Skin of body (tissue), 3 donors: ENCODE measurements at places on chromosomes 2 and 18. TPM values are rescaled to one million over a fixed set of nuclear protein-coding genes. Genes with fewer than 3 reads are reported as not detected.

DNA sequence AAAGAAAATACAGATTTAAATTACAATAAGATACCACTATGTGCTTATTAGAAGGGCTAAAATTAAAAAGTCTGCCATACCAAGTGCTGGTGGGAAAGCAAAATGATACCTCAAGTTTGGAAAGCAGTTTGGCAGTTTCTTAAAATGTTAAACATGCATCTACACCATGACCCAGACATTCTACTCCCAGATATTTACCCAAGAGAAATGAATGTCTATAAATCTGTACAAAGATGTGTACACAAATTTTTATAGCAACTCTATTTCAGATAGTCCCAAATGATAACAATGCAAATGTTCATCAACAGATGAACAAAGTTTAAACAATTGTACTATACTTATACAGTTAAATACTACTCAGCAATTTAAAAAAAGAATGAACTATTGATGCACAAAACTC is 7.1 kb upstream of the DSG4 start:
- no peak for DNase-seq

DNA sequence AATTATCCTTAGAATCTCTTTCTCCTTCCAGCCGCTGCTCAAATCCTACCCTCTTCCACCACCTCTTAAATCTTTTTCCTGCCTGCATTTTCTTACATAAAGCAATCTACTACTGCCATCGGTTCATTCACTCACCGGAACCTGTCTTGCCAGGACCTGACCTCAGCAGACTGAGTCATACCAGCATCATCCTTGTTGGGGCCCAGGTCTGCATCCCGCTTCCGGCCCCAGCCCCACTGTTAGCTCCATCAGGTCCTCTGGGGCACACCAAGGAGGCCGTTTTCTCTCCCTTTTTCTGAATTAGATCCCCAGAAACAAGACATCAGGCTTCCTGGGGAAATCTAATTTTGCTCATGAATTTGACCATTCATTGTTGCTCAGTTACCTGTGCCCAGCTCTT is 42.7 kb upstream of the TGFA start:
- DNase-seq, result no peak

GRCh38 chr2:167939514-167940345 is 307.7 kb downstream of the STK39 start:
- no peak for DNase-seq

DNA sequence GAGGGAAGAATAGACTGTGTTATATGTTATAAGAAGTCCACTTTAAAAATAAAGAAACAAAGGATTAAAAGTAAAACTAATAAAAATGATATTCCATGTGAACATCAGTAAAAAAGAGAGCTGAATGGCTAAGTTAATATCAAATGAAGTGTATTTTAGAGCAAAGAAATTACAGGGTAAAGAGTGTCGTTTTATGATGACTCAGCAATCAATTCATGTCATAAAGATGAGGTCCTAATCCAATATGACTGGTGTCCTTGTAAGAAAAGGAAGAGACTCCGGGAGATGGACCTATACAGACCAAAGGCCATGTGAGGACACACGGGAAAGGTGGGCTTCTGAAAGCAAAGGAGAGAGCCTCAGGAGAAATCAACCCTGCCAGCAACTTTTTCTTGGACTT is 615.5 kb upstream of the KLHL29 start:
- no peak for DNase-seq

DNA sequence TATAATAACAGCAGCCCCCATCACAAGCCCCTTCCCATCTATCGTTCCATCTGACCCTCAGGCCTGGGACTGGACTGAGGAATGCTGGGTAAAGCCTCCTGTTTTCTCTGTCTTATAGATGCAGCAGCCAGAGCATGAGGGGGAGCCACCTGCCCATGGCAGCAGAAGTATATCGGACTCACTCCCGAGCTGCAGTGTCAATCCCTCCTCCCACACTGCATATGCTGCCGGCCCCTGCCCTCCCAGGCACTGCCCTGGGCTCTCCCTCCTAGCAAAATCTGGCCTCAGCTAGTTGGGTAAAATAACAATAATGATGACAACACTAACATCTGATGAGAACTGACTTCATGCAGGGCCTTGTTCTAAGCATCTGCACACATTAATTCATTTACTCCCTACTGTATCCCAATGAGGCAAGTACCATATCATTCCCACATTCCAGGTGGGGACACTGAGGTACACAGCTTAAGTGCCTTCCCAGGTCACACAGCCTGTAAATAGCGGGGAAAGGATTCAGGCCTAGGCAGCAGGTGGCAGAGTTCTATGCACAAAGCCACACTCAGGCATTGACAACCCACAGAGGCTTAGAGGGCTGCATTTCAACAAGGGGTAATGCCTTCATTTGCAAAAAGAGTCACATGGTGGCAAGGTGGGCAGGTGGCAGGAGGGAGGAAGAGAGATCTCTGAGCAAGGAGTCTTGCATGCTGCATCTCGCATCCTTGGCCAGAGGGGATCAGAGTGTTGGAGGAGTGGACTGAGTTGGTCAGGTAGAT is 190.0 kb downstream of the ZBTB7C start:
- DNase-seq, result no peak

Gene NAT8
- not detected for total RNA-seq

DNA sequence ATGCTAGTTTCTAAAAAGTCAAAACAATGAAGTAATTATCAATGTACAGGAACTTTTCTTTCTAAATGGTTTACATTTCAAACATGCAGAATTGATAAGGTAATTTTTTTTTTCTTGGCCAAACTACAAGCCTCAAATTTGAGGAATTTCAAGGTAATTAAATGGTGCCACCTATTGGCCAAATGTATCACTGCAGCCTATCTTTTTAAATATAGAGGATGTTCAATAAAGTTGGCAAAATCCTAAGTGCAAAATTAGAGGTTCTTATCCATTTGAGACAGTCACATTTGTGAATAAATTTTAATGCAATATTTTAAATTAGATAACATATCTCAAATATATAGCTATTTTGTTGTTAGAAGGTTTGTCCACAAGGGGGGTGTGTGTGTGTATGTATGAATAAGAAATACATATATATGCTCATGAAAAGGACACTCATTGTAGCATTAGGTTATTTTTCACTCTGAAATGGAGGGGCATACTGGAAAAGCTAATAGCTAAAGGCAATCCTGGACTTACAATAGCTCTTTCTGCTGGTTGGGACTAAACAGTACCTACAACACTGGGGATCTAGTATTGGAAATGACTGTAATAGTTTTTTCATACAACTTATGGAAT is 26.2 kb downstream of the MMADHC start:
- peak; percentile 18 for DNase-seq

Gene GEN1
- total RNA-seq, result 7.0 TPM

Gene PTPRN
- not detected for total RNA-seq

- no peak for DNase-seq
These were observed 247.1 kb upstream of the NT5C1B start for GRCh38 chr2:18836436-18836835.

Gene INHBB
- 7.1 TPM for total RNA-seq

Gene PLGLB1
- 5.4 TPM for total RNA-seq

- DNase-seq, result no peak
These were observed 427.3 kb downstream of the DCDC2C start for GRCh38 chr2:4130651-4131050.

DNA sequence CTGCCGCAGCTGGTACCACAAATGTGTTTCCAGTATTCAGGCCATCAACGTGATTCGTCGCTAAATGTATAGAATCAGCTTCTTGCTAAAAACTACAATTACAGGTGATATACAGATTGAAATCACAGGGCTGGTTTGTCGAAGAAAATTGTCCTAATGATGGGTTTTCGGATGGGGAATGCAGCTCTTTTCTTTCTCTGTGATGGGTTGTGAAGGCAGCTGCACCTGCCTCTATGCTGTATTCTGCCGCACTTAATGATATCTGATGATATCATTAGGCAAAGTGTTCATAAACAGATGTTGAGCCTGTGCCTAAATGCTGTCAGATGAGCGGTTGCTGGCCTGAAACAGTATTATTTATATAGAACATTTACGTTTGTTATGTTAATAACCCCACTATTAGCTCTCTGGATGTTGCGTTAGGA is 218.1 kb downstream of the ARHGAP15 start:
- DNase-seq, result no peak

Gene TEKT4
- total RNA-seq, result not detected

DNA sequence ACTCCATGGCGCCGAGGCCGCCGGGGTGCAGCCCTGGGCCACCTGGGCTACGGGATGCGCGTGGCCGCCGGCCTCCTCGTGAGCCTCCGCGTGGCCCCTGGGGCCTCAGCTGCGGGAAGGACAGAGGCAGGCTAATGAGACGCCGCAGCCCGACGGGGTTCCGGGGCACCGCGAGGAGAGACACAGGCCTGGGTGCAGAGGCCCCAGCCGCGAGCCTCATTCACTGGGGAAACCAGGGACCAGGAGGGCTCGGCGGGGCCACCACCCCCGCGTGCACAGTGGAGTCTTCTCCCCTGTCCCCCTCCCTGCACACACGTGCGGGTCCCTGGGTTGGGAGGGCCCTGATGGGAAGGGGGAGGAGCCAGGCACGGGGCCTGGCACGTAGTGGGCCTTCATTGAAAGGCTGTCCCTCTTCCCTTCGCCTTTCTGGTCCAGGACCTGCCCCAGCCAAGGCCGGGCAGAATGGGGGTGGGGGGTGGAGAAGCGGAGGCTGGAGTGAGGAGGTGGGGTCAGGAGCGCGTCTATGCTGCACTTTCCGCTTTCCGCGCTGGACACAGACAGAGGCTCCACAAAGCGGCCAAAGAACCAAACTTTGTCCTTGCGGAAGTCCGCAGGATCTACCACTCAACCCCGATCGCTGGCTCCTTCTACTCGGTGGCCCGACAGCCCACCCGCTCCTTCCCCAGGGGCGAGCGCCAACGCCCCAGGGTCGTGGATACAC is 9.1 kb downstream of the ALPP start:
- DNase-seq, result no peak

Gene UGT1A6
- total RNA-seq, result 3.0 TPM

Gene DES
- 318 TPM for total RNA-seq

Gene DTNA
- total RNA-seq, result 14.1 TPM

Gene CCDC150
- 6.3 TPM for total RNA-seq

GRCh38 chr2:32008805-32009515 is 1.8 kb downstream of the MEMO1 start:
- DNase-seq, result peak; percentile 11

Gene ABCA12
- 26.2 TPM for total RNA-seq

DNA sequence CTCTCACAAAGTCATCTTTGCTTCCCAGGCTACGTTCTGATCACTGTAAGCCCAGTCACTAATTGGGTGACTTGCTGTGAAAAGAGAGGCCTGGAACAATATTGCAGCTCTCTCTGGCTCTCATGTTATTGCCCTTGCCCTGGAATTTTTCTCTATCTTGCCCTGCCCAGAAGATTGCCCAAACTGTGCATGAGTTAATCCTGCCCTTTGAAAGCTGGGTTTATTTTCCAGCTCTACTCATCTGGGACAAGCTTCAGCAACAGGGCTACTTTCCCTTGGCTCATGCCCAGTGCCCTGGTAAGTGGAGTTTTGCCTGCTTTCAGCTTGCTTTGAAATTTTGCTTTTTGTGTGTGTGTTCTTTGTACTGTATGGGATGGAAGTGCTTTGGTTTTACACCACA is 6.9 kb upstream of the EHBP1 start:
- no peak for DNase-seq

DNA sequence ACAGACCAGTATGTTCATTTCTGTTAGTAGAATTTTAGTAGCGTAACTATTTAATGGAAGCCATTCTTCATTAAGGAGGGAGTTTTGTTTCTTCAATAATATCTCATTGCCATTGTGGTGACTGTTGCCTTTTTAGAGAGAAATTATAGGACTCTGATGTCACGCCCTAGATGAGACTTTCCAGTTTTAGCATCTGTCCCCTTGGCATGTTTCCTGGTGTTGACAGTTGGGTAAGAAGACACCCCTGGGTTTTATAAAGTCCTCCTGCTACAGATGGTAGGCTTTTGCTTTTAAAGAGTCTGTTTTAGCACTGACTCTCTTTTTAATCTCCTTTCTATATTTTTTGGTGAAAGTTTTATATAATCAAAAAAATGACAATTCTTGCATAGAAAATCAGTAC is 41.9 kb downstream of the KCNJ3 start:
- peak; percentile 14 for DNase-seq

GRCh38 chr2:134819334-134819733 is 19.1 kb upstream of the ACMSD start:
- DNase-seq, result no peak

GRCh38 chr2:71788601-71789240 is 335.4 kb downstream of the DYSF start:
- no peak for DNase-seq

Gene ZNG1B
- 33.0 TPM for total RNA-seq

Gene FHL2
- 31.5 TPM for total RNA-seq

Gene STRN
- total RNA-seq, result 27.4 TPM

DNA sequence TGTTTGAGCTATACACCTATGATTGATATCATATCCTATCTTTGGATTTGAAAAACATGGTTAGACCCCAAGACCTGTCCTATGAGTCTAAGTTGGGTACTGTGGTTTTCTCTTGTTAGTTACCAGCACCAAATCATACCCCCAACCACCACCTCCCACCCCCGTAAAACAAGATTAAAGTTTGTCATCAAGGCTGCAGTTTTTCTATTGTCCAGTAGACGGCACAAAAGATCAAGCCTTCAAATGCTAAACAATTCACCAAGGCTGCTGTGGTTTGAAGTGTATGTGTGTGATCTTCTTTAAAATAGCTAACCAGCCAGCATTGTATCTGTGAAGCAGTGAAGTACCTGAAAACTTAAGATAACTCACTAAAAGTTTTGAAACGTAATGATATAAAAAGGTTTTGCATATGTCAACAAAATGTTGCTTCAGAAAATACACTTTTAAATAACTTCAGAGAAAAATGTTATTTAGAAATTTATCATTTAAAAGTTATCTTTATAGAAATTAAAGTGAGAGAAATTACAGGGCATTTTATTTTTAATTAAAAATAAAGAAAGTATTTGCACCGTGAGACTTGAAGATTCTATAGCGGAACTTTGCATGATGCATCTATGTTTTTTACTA is 5.8 kb upstream of the MEIS1 start:
- peak; percentile 44 for DNase-seq

- no peak for DNase-seq
These were observed 47.1 kb downstream of the PLCL1 start for GRCh38 chr2:197851451-197851850.

DNA sequence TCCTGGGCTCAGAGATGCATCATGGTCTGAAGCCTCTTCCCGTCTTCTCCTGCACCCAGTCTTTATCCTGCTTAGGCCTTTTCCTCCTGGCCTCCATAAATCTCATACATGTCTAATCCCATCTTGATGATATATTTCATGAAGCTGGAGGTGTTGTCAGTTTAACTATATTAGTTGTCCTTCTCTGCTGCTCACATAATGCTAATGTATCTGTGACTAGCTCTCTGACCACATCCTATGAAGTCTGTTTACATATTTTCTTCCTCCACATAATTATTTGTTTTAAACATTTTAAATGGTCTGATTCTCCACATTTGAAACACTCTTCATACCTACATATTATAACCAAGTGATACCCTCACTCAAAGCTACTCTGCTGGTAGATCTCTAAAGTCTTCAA is 315.2 kb upstream of the RND3 start:
- no peak for DNase-seq

Gene SPATA3
- total RNA-seq, result not detected

- DNase-seq, result no peak
These were observed 121.3 kb downstream of the BCL2 start for GRCh38 chr18:63198098-63198760.

GRCh38 chr2:47196499-47196898 is 41.4 kb upstream of the STPG4 start:
- DNase-seq, result no peak

- no peak for DNase-seq
These were observed 27.5 kb downstream of the ARL4C start for GRCh38 chr2:234469251-234469845.

Gene ODC1
- total RNA-seq, result 55.8 TPM
